GM12878 (cell line): ENCODE measurements at places on chromosomes 11 and 22. TPM values are rescaled to one million over a fixed set of nuclear protein-coding genes. Genes with fewer than 3 reads are reported as not detected.

Gene NAALAD2
- total RNA-seq = not detected in 2 replicates

Gene GAL3ST3
- total RNA-seq = not detected in 2 replicates

GRCh38 chr11:16111690-16112089 is 244.7 kb downstream of the SOX6 start:
- no peak for DNase-seq

Gene CASP5
- not detected in 2 replicates for total RNA-seq

DNA sequence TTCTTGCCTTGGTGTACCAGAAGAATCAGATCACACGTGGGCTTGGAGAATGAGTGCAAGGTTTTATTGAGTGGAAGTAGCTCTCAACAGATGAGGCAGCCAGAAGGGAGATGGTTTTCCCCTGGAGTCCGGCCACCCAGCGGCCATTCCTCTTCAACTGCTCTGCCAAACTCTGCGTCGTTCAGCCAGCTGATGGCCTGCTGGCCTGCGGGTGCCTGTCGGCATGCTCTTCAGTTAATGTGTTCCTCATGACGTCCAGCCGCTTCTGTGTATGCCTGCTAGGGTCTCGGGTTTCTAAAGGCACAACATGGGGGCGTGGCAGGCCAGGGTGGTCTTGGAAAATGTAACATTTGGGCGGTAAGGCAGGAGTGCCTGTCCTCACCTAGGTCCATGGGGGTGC is 487.9 kb upstream of the LRRC4C start:
- DNase-seq = no peak

Gene AMOTL1
- 0.11 and 0.41 TPM in 2 replicates for total RNA-seq

Gene XPNPEP3
- 18.3 and 19.9 TPM in 2 replicates for total RNA-seq

DNA sequence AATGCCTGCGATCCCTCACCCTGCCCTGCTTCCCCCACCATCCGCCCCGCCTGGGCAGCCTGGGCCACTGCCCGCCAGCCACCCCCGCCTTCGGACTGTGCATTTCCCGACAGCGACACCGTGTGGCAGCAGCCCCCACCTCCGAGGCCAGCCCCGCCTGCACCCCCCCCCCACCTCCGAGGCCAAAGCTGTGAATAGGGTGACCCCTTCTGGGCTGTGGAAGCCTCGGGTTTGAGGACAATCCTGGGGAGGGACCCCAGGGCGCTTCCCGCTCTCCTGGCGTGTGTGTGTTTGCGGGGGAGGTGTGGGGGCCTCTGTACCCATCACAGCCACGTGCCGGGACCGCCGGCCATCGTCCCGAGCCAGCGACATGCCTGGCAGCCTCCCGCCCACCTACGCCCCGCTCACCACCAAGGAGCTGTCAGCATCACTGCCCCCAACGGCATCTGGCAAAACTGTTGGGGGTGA is 33.8 kb upstream of the PPARA start:
- DNase-seq = peak; percentile 16

Gene PIWIL4
- total RNA-seq = 0.46 and 0.53 TPM in 2 replicates

- DNase-seq = no peak
These were observed at the start of gene SYT9 for GRCh38 chr11:7251836-7252682. Gene SYT9, plus strand, starts transcription at chr11:7251904. Its CDS starts 283 bp downstream, at chr11:7252187.

Gene MS4A13
- total RNA-seq = not detected in 2 replicates

Gene SEPTIN5
- total RNA-seq = 0.82 and 1.1 TPM in 2 replicates

DNA sequence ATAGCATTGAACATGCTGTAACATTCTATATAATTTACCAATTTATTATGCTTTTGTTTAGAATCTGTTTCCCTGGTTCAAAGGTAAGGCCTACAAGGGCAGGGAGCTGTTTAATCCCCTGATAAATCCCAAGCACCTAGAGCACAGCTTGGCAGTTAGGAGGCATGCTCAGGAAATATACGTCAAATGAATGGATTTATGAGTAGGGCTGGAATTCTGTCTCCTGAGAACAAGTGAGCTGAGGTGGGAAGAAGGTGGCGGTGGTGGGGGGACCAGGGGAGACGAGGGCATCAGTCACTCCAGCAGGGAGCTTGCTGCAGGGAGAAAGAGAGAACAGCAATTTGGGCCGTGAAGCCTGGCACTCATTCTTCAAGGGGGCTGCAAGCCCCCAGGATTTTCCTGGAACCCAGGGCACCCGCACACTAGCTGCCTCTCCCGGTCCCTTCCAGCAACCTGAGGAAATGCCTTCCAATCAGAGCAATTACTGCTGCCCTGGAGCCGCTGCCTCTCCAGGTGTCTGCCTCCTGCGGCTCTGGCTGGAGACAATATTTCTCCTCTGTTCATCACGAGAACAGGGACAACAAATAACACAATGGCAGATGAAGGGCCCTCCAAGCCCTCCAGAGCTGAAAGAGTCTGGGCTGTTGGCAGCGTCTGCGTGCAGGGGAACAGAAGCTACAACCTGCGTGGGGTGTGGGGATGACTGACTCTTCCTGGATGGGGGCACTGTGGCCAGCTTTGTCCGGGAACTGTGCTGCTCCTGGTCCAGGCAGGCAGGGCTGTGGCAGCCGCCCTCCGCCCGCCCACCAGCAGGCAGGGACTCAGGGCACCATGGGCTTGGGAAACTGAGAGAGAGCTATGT is 233.4 kb downstream of the ST3GAL4 start:
- DNase-seq = no peak

Gene WT1
- not detected in 2 replicates for total RNA-seq

Gene KRTAP5-10
- total RNA-seq = not detected in 2 replicates

Gene LINC01488
- not detected in 2 replicates for total RNA-seq

- DNase-seq = no peak
These were observed 103.7 kb downstream of the ZBTB16 start for GRCh38 chr11:114163229-114163631.

Gene MMP1
- total RNA-seq = not detected in 2 replicates

Gene GLB1L2
- 0.37 and 0.85 TPM in 2 replicates for total RNA-seq

DNA sequence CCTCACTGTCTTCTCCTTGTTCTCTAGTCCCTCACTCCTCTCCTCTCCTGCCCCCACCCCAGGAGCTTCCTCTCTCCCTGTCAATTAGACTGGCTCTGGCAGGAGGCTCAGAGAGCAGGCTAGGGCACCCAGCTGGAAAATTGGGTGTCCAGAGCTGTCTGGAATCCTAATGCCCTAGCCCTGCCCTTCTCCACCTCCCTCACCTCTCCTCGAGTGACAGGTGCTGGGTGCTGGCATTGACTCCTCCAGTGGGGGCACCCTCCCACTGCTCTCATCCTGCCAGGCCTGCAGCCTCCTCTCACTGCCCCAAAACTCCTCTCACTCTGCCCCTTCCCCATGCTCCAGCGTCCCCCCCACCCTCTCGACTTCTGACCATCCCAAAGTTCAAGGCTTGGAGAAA is 68.9 kb downstream of the CYTH4 start:
- no peak for DNase-seq

DNA sequence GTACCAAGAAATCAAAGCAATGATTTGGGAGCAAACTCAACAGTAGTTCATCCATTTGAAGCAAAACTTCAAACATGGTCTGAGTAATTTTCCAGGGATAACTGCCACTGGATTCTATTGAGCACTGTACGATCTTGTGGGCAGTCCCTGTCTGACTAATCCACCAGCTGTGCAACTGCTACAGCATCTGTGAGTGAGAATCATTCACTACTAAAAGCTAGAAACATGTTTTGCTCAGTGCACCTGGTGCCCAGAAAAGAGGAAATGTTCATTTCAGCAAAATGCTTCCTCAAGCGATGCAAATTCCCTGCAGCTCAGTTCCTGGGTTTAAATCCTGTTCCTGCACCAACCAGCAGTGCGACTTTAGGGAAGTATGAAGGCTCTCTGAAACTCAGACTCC is 1077.9 kb downstream of the DLG2 start:
- no peak for DNase-seq

- no peak for DNase-seq
These were observed 35.7 kb upstream of the CELSR1 start for GRCh38 chr22:46572911-46573780.

DNA sequence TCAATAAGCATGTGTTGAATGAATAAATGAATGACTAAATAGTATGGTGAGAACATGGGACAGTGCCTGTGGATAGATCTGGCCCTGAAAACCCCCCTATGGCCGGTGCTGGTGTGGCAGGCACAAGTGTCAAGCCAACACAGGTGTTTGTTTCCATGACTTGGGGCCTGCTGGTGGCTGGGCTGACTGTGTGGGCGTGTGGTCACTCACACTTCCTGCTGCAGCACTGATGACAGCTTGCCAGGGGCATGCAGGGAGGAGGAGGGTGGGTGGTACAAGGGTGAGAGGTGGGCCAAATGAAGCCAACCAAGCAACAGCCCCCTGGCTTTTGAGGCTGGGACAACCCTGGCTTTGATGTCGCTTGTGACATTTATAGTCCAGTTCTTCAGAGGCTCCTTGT is 30.3 kb upstream of the ABCC8 start:
- DNase-seq = no peak

- DNase-seq = no peak
These were observed 357.8 kb upstream of the LARGE1 start for GRCh38 chr22:34278121-34278520.

GRCh38 chr11:110027627-110028371 is 65.4 kb upstream of the ZC3H12C start:
- DNase-seq = peak; percentile 91

DNA sequence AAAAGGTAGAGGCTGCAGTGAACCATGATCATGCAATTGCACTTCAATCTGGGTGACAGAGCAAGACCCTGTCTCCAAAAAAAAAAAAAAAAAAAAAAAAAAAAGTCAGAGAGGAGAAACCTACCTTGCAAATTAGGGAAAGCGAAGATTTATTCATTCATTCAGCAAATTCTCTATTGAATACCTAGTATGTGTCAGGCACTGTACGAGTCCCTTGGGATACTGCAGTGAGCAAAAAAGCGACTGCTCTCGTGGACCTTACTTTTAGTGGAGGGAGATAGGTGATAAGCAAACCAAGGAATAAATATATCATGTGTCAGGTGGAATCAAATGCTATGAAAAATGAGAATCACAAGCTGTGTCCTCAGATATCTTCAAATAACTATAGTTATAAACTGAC is 101.3 kb downstream of the STIM1 start:
- DNase-seq = no peak

Gene MUC6
- total RNA-seq = 0.03 and 0.19 TPM in 2 replicates

DNA sequence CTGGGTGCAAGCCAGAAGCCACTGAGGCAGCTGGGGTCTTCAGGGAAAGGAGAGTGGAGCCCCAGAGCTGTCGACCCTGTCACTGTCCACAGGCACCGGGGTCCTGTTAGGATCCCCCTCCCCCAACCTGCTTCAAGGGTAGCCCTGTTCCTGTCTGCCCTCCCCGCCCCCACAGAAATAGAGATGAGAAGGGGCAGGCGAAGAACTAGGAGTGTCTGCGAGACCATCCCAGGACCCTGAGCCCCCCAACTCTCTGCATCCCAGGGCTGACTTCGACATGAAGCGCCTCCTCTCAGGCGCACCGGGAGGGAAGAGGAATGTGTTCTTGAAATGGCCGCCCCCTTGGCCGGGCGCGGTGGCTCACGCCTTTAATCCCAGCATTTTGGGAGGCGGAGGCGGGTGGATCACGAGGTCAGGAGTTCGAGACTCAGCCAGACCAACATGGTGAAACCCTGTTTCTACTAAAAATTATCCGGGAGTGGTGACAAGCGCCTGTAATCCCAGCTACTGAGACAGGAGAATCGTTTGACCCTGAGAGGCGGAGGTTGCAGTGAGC is 607 bp upstream of the ZNF70 start:
- no peak for DNase-seq

- DNase-seq = no peak
These were observed 14.7 kb upstream of the IFT27 start for GRCh38 chr22:36790648-36791047.

- DNase-seq = no peak
These were observed at the start of gene JHY for GRCh38 chr11:122882189-122882856. Gene JHY, plus strand, starts transcription at chr11:122882759. Its CDS starts 3,091 bp downstream, at chr11:122885850.

DNA sequence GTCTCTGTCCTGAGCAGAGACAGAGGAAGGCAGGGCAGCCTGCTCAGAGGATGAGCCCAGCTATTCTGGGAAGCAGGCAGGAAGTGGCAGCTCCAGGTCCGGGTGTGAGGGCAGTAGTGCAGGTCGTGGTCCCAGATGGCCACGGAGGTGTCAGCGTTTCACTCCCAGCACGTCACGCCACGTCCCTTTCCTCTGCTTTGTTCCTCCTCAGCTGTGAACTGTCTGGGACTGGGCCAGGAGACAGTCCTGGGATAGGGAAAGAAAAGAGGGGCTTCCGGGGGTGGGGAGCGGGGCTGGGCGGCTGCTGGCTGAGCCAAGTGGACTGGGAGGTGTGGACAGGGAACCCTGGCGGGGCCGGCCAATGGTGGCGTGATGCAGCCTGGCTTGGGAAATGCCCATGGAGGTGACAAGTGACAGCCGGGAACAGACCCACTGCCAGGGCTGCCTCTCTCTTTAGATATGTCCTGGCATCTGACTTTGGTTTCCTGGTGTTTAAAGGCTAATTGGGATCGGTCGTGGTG is 64.7 kb downstream of the KCNQ1 start:
- DNase-seq = no peak

- no peak for DNase-seq
These were observed 562 bp downstream of the DGAT2 start for GRCh38 chr11:75768909-75769771.

GRCh38 chr11:45859661-45860140 is 12.4 kb downstream of the CRY2 start:
- no peak for DNase-seq

- DNase-seq = no peak
These were observed 632 bp downstream of the OR10Q1 start for GRCh38 chr11:58227956-58228615.

Gene ATM
- 53.7 and 58.4 TPM in 2 replicates for total RNA-seq

Gene OR51B5
- total RNA-seq = 0.18 TPM in 1 of 2 replicates, not detected in the other

DNA sequence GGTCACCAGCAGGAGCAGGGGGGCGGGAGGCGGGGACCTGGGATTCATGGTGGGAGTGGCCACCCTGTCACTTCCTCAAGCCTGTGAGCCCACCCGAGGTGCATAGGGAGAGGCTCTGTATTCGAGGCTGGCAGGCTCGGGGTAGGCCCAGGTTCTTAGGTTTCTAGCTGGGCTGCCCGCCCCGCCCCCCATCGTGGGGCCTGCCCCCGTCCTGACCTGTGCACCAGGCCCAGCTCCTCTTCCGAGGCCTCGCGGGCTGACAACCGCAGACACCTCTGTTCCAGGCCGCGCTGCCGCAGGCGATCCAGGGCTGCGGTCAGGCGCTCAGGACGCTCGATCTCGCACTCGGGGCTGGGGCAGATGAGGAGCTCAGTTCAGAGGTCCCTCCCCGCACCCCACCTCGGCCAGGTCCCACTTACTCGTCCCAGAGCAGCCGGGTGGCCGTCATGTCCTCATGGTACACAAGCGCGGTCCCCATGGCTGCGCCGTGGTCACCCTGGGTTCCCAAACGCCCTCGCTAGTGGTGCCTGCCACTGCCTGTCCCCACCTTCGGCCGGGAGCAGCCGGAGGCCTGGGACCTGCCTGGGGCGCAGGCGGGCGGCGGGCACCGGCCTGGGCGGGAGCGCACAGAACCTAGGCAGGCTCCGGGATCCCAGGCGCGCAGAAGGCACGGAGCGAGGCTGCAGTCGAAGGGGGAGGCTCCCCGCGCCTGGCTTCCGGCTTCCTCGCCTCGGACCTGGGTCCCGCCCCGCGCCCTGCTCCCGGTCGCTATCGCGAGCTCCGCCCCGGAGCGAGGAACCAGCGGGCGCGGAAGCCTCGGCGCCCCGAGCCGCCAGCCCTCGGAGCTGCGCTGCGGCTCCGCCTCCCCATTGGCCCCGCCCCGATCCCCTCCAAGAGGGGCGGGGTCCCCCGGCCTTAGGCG is at the start of gene HDAC10:
TSS of gene HDAC10 (minus strand) at position 711 of the 922 bp plus-strand sequence. CDS start at position 478, 233 bp downstream.
- peak; percentile 40 for DNase-seq

Gene HSD17B12
- 59.5 and 68.2 TPM in 2 replicates for total RNA-seq

GRCh38 chr11:94766713-94767206 is 1.4 kb upstream of the AMOTL1 start:
- DNase-seq = no peak

- DNase-seq = no peak
These were observed 1.7 kb downstream of the TIMP3 start for GRCh38 chr22:32803020-32803737.
